KG1 (cell line): ENCODE measurements at places on chromosomes 4 and X.

DNA sequence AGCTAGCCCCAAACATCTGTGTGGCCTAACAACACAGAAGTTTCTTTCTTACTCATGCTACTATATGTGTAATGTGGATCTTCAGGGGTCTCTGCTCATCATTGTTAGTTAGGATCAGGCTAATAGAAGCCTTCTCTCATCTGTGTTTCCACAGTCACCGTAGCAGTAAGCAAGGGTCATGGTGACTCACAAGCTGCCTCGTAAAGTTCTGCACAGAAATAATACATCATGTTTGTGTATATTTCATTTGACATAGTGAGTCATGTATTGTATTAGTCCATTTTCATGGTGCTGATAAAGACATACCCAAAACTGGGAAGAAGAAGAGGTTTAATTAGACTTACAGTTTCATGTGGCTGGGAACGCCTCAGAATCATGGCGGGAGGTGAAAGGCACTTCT is 38.7 kb downstream of the SLC4A4 start:
- no peak for DNase-seq

DNA sequence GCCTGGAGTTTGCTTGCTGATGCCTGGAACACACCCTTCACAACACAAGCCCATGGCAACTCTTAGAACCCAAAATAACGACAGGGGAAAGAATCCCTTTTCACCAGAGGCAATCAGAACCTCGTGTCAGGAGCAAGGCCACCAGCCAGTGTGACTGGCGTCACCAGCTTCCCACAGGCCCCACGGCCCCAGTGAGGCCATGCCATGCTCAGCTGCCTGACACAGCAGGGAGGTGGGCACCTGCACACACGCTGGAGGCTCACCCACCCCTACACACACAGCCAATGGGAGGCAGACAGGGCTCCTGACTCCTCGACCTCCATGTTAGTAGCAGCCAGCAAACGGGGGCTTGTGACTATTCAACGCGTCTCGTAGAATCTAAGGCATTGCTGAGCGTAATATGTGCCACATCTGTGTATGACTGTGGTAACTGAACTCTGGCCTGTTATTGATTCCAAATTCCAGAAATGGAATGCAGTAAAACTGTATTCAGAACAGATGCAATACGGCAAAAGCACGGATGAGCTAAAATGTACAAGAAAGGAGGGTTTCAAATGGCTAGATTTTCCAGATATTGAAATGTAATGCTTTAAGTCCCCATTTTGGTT is 28.5 kb downstream of the RNF212 start:
- no peak for DNase-seq

DNA sequence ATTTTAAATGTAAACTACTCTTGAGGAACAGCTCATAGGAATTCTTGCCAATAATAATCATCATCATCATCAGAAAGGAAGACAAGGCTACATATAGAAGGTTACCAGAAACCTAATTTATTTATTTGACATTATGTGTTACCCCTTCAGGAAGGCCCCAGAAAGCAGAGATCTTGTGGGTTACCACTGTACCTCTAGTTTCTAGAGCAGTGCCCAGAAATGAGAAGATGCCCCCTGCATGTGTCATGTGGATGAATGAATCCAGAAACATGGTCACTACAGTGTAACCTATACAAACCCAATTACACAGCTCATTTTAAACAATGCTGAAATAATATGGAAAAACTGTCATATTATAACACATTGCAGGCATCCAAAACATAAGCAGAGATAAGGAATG is 70.4 kb downstream of the ARAP2 start:
- no peak for DNase-seq

DNA sequence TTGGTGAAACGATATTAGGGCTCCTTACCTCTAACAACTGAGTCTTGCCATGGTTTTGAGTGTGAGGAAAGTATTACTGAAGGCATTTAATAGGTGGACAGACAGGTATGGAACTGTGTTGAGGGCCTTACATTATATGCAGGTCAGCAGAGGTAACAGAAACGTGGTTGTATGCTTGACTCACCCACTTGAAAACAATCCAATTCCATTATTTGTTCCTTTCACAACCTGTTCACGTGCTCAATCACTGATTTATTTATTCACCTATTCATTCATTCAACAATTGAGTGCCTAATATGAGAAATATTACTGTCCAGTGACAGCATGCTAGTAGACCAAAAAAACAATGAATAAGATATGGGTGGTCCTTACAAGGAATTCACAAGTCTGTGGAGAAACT is 33.3 kb upstream of the PPARGC1A start:
- no peak for DNase-seq

DNA sequence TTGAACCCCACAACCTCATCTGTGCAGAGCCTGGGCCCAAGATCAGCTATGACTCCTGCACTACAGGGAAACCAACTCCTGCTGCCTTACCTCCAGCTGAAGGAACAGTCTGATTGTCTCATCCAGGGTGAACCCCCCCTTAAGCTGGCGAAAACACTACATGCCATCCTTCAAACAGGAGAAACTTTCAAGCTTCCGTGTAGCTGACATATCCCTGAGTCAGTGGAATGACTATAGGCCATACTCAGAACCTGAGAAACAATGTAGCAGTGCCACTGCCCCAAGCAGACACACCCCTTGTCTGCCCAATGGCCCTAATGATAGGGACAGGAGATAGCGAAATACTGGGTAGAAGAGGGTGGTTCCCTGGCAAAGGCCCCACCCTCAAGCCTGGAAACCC is 213.6 kb upstream of the PGRMC2 start:
- no peak for DNase-seq

- DNase-seq, result no peak
These were observed 88.9 kb upstream of the CLDN34 start for GRCh38 chrX:9878146-9878820.

- no peak for DNase-seq
These were observed 3.3 kb downstream of the PGRMC2 start for GRCh38 chr4:128284317-128284716.

- DNase-seq, result no peak
These were observed 157.3 kb downstream of the RRAGB start for GRCh38 chrX:55874807-55875206.

DNA sequence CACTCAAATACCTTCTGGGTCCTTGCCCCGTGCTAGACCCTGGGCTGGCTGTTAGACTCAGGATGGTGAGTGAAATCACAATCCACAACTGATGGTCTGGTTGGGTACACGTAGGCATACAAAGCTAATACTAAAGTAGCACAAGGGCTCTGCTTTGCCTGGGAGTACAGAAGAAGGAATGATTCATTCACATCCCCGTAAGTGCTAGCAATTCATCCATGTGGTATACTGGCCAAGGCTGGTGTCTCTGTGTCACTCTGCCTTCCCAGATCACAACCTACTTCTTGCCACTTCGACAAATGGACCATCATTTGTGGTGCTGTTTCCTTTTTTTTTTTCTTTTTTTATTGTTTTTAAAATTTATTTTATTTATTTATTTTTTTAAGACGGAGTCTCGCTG is 19.7 kb upstream of the RBM47 start:
- DNase-seq, result no peak

DNA sequence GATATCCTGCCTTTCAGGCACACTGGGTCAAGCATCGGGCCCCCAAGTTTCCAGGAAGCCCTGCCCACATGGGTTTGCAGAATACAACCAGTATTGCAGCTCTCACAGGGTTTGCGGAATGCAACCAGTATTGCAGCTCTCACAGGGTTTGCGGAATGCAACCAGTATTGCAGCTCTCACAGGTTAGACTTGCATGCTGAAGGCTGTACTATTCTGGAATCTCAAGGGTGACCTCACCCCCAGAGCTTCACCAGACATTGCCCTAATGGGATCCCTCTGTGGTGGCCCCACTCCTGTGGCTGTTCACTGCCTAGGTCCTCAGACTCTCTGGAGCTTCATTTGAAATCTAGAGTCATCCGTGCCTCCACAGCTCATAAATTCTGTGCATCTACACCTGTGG is 640.7 kb upstream of the ATOH1 start:
- no peak for DNase-seq

GRCh38 chr4:145740806-145741205 is 60.9 kb downstream of the C4orf51 start:
- no peak for DNase-seq

DNA sequence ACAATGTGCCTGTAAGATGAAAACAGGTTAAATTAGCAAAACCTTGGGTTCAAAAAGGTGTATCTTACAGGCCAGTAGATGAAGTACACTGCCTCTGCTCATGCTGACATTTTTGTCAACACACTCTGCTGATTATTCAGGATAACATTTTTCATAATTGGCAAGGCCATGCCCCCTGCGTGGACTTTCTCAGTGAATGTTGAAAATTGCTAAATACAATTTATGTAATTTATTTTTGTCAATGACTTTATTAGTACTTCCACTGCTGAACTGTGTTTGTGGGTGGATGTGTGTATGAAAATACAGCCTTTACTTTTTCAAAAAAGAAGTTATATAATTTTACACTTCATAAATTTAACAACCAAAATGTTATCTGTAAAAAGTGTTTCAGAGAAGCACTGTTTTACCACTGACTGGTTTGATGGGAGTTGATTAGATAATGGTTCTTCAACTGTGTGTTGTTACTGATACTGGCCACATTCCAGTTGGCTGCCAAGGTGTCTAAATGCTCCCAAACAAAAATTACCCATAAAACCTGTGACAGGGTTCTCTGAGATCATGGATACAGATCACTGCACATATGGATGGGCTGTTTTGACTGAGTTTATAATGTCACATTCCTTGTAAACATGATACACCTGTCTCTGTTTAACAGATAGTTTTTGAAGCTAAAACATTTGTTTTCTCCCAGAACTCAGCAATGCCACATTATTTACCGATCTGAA is 151.9 kb upstream of the SLC7A11 start:
- DNase-seq, result no peak

- DNase-seq, result no peak
These were observed 517.4 kb downstream of the FAT4 start for GRCh38 chr4:125832161-125832560.

DNA sequence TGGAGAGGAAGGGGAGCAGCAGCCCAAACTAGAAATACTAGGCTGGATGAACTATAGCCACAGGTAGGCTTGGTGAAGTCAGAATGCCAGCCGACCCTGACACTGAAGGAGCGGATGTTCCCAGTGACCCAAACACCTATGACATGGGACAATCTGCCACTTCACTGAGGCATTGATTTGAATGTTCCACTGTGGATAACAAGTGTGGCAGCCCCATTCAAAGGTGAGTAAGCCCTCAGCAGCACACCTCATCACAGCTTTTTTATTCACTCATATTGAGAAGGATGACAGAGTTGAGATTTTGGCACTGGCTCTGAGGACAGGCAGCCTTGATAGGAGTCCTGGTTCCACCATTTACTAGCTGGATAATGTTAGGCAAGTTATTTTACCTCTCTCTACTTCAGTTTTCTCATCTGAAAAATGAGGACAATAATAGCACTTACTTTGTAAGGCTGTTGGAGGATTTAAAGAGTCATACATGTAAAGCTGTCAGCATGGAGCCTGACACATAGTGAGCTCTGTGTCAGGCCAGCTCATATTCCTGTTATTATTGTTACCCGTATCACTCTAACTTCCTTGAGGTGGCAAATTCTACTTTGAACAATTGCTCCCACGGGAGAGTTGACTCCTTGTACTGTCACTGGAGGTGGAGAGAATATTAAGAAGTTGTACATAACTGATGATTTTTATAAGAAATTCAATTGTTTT is 114.6 kb downstream of the RASL11B start:
- no peak for DNase-seq

DNA sequence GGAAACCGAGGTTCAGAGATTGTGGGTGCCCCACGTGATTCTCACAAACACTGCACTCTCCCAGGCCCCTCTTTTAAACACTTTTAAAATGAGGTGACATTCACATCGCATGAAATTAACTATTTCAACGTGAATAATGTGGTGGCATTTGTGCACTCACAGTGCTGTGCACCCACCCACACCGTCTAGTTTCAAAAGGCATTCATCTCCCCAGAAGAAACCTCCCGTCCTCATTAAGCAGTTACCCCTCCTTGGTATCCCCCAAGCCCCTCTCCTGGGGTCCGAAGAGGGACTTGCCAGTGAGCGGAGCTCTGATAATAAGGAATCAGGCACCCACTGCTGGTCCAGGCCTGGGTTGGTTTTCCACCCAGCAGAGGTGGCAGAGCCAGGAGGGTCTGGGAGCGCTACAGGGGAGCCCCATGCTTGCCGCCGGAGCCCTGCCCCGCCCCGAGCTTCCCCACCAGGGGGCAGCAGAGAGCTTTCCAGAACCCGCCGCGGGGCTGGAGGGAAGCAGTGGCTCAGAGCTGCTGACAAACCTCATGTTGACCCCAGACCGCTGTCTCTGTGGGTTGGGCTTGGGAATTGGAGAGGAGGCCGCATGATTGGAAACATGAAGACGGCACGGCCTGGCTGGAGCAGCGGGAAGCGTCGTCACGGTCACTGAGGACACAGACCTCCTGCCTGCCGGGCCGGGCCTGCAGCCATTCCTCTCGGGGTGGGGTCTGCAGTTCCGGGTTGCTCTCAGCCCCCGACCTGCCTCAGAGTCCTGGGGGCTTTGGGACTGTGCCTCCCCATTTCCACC is 27.5 kb upstream of the HTRA3 start:
- peak; percentile 43 for DNase-seq

DNA sequence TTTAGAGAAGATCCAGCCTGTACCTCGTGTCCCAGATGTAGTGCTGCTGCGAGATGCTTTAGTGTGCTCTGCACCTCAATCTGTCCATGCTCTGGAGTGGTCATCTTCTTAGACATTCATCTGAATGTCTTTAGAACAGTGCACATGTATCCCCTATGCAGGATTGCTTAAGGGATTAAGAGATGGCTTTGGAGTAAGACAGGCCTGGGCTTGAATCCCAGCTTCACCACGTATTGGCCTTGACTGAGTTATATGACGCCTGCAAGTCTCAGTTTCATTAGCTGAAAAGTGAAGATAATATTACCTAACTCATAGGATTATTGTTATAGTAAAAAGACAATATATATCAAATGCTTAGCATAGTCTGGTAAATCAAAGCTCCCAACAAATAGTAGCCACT is 98.3 kb downstream of the NFKB1 start:
- no peak for DNase-seq

- DNase-seq, result no peak
These were observed 23.7 kb upstream of the FAM47B start for GRCh38 chrX:34918856-34919255.

DNA sequence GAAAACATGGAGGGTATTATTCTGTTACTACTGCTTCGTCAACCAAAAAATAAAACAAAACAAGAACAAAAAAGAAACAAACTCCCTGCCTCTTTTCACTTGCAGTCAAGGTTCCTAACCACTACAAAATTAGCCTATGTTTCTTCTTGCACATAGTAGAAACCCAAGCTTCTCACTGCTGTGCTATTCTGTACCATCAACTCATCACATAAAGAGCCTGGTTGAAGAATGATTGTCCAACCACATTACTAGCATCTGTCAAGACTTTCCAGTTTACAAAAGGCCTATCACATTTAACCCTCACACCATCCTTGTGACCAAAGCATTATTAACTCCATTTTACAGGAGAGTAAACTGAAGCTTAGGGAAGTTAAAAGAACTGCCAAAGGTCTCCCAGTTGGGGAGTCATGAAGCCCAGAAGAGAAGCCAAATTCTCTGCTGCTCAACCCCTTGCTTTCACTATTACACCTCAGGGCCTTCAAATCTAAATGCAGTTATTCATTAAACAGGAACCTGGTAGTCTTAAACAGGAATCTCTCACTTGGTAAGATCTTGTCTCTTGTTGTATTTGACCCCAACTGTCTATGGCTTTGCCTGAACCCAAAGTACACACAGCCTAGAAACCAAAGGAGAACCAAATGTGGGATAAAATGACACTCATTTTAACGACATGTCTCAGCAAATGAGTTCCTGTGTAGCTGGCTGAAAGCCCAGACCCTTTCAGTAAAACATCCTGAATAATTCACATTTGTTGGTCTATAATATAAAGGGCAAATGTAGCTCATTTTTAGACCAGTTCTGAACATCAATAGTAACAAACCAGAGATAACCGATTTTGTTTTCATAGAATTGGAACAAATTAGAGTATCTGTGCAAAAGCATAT is 8.6 kb downstream of the F9 start:
- no peak for DNase-seq
